ENCODE measurements at places on chromosomes 6 and 20.

- DNase-seq: peak; percentile 51
These were observed 8.8 kb upstream of the NDRG3 start for GRCh38 chr20:36754656-36755222.

DNA sequence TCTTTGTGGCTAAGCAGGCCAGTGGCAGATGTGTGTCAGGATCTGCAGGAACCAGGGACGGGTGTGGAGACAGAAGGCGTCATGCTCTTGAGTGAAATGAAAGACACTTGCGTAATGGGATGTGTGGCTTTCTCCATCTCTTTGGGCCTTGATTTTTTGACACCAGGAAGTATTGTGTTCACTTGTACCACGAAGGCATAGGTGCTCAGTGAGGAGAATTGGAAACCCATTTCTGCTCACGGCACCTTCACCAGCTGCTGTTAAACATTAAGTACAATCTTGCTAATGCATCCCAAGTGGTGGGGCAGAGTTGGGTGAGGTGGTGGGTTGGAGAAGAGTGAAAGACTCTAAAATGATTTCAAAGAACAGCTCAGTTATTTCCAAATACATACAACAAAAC, 30.0 kb downstream of the GJA10 start:
- DNase-seq: no peak

- DNase-seq: no peak
These were observed 140.7 kb downstream of the SMOC2 start for GRCh38 chr6:168581706-168582105.

DNA sequence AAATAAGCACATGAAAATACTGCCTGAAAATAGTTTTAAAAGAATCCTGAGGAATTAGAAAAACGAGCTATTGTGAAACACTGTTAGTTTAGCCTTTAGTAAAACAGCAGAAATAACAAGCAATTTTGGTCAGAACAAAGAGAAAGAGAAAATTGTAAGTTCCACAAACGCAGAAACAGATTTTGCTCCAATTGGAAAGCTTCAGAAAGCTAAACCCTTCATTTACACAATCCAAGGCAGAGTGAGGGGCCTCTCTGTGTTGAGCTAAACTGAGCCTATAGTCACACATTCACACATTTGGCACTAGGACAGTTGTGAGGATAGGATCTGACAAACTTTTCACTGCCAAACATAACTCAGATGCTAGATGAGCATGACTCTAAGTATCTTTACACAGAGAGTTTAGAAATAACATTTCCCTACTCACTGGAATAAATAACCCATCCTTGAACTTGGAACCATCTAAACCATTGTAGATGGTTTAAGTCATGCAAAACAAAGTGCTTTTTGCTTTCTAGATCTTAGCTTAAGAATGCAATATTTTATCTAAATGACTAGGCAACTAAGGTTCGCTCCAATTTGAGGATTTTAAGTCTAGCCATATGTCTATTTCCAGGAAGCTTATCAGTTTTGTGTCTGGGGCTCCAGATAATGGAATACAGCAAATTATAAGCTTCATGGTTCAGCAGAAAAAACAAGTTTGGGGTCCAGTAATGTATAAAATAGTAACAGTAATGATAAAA, 122.6 kb downstream of the SGK1 start:
- peak; percentile 91 for DNase-seq

- DNase-seq: peak; percentile 90
These were observed at the start of gene BCL2L1 for GRCh38 chr20:31722257-31723068. Gene BCL2L1, minus strand, starts transcription at chr20:31722868. Its CDS starts 650 bp downstream, at chr20:31722218.

- no peak for DNase-seq
These were observed 245.8 kb upstream of the JAG1 start for GRCh38 chr20:10919396-10920140.

- no peak for DNase-seq
These were observed 49.5 kb downstream of the DLGAP4 start for GRCh38 chr20:36355469-36356171.

DNA sequence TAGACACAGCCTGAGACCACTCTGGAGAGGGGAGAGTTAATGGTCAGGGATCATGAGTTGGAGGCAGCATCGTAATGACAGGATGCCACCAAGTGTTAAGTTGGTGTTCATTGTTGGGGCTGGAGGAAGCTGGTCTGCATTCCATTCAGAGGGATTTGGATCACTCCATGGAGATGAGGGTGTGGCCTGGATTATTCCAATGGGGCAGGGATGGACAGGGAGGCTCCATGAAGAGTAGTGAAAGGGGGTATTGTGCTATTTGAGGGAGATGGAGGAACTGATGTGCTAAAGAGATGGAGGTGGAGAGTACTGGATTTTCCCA, 1.1 kb downstream of the SAPCD1 start:
- no peak for DNase-seq

DNA sequence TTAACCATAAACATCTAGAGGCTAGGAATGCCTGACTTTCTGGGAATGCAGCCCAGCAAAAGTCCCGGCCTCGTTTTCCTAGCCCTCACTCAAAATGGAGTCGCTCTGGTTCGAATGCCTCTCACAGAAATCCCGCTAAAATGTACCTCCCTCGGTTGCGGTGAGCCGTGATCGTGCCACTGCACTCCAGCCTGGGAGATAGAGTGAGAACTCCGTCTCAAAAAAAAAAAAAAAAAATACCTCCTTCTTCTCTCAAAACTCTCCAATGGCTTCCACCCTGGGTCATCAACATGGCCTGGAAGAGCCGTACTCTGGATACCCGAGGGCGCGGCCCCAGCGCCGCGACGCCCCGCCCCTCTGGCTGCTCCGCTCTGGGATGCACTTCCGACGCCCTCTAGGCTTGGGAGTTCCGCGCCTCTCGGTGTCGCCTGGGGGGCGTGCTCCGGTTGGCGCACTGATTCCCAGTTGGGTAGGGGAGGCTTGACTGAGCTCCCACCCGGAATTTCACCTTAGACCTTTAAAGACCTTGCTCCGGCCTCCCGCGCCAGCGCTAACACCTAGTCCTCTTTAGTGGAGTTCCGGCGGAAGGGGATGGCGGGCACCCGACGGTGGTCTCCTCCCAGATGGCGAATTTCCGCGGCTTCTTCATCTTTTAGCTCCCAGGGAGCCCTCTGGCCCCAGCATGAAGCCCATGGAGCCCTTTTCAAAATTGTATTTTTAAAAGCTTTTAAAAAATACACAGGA, 12.3 kb downstream of the HMGN4 start:
- DNase-seq: peak; percentile 55

DNA sequence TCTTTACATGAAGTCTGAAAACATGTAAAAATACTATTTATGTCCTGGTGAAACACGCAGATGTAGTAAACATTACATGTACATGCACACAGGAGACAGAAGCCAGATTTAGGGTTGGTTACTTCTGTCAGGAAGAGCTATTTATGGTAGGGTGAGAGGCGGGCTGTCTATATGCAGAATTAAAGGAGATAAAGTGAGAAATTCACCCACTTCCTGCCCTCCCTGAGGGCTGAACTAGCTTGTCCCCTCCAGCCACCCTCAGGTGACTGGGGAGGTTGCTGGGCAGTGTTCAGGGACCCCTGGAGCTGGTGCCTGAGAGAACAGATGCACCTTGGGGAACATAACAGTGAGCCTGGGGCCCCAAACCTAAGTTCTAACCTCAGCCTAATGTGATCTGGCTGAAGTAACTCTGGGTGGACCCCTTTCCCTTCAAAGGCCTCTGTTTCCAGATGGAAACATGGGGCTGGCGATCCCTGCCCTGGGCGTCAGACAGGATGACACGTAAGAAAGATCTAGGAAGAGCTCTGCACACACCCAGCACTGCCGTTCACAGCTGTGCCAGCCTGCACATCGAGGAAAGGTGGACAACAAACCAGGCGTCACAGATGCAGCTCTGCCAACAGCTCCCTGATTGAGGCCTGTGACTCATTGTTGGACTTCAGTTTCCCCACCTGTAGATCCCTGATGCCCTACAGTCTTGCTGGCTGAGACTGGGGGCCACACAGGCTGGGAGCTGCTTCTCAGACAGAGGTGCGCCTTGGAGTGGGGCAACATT, 1.3 kb downstream of the PI16 start:
- DNase-seq: no peak

- no peak for DNase-seq
These were observed 142.8 kb downstream of the SMOC2 start for GRCh38 chr6:168583821-168584220.

- DNase-seq: no peak
These were observed at the start of gene ESR1 for GRCh38 chr6:151807513-151808370. Gene ESR1, plus strand, starts transcription at chr6:151807682. Its CDS starts 231 bp downstream, at chr6:151807913.

DNA sequence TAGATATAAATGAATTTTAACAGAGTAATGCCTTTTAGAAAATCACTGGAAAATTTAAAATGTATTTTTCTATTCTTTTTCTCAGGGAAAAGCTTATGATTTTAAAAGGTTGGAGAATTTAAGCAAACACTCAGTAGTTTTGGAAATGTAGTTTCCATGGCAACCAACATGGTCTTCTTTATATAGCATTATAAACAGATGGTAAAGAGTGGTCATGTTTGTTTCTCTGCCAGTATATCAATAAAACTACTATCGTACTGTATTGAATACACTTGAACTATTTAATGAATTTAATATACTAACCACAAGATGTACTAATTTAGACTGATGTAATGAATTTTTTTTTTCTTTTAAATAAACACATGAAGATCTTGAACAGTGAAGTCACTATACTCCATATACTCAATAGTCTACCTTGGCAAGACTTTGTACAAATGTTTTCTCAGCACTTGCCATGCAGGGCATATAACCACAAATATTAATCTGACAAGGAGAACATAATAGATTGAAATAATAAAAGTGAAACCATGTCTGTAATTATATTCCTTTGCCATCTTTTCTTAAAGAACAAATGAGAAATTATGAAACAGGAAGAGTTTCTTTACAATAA, 105.5 kb downstream of the PDSS2 start:
- no peak for DNase-seq

DNA sequence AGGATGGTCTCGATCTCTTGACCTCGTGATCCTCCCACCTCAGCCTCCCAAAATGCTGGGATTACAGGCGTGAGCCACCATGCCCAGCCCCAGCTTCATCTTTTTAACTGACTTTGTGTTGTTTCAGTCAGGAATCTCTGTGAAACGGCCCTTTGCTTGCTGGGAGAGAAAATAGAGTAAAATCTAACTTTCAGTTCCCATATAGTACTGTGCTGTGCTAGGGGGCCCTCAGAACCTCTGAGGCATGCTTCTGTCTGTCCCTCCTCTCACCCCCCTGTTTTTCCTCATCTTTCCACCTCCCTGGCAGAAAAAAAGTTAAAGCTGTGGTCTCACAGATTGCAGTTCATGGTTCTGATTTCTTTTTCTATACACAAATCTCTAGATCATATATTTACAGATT, 48.4 kb downstream of the LRP11 start:
- DNase-seq: no peak

GRCh38 chr20:9359561-9360308, 154.7 kb upstream of the LAMP5 start:
- peak; percentile 12 for DNase-seq

DNA sequence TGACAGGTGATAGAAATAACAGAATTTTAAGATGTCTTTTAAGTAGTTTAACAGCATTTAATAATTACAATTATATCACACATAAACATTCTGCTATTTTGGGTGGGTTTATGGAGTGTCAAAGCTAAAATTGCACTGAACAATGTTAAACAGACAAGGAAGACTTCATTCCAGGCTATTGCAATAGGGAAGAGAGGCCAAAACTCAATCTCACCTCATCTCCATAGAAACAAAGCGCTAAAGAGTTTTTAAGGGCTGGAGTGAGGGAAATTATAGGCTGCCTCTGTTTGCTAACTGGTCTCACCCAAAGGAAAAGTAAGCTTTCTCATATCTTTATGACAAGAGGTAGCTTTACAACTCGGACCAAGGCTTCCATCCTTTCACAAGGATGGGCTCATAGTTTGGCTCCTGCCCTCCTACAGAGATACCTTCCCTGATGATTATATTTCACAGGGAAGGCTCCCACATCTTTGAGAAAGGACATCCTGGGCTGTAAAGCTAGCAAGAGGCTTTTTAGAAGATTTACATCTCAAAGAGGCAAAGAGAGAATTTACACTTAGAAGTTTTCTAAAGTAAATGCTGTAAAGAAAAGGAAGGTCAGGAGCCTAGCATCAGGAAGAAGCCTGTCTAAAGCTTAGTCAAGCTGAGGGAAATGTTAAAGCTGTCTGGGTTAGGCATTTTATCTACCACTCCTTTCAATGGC, 350.2 kb upstream of the IMPG1 start:
- DNase-seq: no peak

DNA sequence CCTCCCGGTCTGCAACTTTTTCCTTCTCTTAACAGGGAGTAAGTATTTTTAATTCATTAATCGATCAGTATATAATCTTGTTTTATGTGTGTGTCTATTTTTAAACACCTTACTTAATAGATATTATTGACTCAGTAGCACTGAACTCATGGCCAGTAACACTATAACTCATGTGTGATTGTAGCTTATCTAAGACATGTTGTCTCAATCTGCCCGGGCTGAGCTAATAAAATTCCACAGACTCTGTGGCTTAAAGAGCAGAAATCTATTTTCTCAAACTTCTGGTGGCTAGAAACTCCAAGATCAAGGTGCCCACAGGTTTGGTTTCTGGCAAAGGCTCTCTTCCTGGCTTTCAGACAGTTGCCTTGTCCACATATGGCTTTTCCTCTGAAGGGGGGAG, 68.8 kb upstream of the TNFAIP3 start:
- no peak for DNase-seq

Data from erythroblast (primary cell).